ENCODE measurements at places on chromosomes 11 and 22.

DNA sequence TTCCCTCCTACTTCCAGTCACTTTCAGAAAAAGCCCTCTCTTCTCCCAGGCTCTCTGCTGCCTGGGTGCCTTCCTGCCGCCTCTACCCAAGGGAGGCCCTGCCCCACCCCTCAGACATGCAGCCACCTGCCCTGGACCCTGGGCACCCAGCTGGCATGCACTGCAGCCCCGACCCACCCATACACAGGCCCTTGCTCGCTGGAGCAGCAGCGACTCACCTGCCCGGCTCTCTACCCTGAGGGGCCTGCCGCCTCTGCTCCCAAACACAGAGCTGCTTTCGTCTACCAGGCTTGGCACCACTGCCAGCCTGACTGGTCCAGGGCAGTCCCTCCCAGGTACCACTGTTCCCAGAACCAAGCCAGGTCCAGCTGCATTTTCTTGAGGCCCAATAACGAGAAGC is 1.2 kb upstream of the TSSK2 start:
- no peak for DNase-seq

- no peak for DNase-seq
These were observed 44.2 kb upstream of the MICAL2 start for GRCh38 chr11:12066056-12066798.

DNA sequence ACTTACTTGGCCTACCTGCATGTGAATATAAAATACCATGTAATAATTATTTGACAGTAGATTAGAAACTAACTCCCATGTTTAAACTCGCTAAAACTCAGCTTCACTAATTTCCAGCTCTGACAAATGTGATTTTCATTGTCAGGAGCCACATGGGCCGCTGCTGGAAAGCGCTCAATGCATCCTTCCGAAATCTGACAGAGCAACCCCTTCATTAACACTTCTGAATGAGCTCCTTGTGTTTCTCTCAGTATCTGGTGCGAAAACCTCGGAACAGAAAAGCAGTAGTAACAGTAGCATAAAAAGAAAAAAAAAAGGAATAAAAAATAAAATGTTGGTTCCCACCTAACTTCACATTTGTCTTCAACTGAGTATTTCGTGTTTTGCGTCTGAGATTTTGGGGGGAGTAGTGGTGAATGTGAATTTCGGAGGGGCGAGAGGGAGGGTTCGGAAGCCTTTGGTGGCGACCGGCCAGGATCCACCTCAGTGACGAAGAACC is 710 bp downstream of the MTCH2 start:
- peak; percentile 32 for DNase-seq

- no peak for DNase-seq
These were observed 9.1 kb upstream of the CCDC34 start for GRCh38 chr11:27372164-27372563.

- DNase-seq = peak; percentile 57
These were observed 58.2 kb downstream of the ACER3 start for GRCh38 chr11:76918941-76919386.

GRCh38 chr11:208181-208916 is 841 bp downstream of the RIC8A start:
- DNase-seq = peak; percentile 82

Measured in KBM-7 (cell line).